ENCODE measurements at places on chromosomes 6 and 20.

GRCh38 chr20:1800180-1800579 lies 95.0 kb upstream of the SIRPA start:
- DNase-seq = no peak

GRCh38 chr20:42531508-42531961 lies 658.2 kb downstream of the PTPRT start:
- no peak for DNase-seq

DNA sequence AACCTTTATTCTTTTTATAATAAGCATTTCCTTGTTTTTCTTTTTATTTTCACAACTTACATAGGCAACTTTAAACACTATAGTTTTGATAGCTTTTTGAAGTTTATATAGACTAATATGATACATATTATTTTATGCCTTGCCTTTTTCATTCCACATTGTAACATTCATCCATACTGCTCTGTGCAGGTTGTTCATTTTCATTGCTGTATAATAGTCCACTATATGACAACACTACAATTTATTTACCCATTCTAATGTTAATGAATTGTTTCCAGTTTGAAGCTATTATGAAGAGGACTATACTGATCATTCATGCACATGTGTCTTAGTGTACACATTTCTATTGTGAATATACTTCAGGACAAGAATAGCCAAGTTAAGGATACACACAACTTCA lies 49.1 kb downstream of the WASF1 start:
- DNase-seq = no peak

DNA sequence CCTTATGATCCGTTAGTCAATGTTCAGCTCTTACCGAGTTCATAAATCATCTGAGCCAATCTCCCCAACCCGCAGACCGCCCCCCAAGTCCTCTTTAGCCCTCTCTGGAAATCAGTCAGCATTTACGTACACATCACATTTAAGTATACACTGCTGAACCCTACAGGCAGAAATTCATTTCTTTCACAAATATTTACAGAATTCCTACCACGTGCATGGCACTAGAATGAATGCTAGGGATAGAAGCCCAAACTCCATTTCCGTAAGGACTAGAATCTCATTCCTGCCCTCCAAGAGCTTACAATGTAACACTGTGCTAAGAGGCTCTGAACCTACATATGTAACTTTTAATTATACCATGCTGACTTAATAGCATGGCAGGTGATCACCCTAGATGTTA lies 1.8 kb downstream of the OSER1 start:
- DNase-seq = no peak

- no peak for DNase-seq
Observed at GRCh38 chr20:39049148-39049547, 87.0 kb downstream of the DHX35 start.

DNA sequence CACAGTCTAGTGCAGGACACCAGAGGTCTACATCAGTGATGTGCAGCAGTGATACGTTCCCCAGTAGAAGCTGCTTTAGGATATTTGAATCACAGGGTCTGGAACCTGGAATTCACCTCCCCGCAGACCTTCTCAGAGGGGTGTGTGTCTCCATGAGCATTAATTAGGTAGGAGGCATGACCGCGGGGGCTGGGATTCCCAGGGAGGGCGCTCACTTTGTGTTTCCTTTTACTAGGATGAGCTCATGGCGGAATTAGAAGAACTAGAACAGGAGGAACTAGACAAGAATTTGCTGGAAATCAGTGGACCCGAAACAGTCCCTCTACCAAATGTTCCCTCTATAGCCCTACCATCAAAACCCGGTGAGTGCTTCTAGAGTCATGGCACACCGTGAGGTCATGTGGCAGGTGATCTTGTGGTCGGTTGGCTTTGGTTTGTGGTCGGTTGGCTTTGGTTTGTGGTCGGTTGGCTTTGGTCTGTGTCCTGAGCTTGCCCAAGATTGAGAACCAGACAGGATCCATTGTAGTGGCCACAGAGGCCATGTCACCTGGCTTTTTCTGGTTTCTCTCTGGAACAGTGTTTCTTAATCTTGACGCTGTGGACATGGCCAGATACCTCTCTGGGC lies 40.8 kb downstream of the CHMP4B start:
- DNase-seq = no peak

DNA sequence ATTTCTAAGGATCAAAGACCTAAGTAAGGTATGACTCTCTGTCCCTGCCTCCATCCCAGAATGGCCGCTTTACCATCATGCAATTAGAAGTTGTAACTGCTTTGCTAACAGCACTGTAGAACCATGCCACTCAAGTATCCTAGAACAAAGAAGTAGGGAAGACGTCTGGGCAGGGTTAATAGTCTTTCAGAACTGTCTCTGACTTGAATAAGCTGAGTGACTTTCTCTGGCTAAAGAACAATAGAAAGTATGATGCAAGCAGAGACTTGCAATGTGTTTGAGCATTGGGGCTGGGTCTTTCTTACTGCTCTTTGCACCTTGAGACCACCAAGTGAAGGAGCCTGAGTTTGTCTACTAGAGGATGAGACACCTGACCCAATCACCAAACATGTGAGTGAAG lies 279.6 kb upstream of the JAG1 start:
- DNase-seq = no peak

DNA sequence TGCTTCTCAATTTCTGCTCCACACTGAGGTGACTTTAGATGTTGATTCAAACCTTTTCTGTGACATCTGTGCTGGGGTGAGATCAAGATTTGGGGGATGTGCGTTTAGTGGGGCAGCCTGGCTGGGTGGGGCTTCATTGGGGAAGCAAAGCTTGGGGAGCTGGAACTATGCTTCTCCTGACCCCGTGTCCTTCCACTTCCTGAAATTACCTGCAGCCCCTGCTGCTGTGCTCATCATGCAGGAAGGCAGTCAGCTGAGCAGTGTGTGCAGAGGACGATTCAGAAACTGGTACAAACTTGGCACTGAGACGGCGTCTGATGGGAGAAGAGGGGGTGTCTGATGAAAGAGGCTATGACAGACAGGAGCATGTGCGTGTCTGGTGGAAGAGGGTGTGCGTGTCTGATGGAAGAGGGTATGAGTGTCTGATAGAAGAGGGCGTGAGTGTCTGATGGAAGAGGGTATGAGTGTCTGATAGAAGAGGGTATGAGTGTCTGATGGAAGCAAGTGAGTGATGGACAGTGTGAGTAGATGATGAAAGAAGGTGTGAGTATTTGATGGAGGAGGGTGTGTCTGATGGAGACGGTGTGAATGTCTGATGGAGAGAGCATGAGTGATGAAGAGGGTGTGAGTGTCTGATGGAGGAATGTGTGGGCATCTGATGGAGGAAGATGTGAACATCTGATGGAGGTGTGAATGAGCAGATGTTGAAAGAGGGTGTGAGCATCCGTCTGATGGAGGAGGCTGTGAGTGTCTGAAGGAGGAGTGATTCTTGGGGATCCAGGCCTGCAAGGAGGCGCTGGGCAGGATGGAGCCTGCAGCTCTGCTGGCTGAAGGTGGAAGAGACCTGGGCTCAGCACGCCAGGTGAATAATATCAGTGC lies 103.4 kb downstream of the SYCP2 start:
- no peak for DNase-seq

DNA sequence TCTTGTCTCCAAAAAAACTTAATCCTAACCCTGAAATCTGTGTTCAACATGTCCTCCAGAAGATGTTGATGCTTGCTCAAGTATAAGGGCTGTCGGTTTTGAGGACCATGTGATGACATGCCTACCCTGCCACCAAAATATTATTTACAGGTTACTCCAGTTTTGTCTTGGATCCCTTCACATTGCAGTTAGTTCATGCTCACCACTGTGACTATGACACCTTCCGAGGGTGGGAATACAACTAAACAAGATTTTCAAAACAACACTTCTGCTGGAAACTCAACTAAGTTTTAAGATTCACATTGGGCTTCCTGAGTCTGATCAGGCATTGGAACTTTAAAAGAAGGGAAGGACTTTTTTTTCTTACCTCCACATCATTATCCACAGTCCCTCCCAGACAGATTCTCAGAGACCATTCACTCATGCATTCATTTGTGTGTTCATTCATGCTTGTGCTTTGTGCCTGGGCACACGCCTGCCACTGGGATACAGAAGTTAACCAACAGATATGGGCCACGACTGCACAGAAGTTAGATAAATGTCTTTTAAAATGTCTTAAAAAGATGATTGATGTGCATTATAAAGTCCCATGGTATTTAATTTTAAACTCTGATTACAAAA lies 118.7 kb upstream of the GJE1 start:
- DNase-seq = no peak

DNA sequence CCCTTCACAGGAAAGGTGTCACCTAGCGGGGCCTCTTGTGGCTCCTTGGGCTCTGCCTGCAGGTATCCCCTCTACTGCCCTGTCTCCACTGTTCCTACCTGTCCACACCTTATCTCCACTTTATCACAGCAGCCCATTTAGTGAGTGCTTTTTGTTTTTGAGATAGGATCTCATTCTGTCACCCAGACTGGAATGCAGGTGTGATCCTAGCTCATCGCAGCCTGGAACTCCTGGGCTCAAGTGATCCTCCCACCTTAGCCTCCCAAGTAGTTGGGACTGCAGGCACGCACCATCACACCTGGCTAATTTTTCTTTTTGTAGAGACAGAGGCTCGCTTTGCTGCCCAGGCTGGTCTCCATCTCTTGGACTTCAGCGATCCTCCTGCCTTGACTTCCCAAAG lies 48.0 kb downstream of the BCAS4 start:
- DNase-seq = no peak
